CD4-positive, alpha-beta T cell treated with Interleukin-17A for 1 hour (primary cell): ENCODE measurements at places on chromosomes 12 and 14.
A peak's percentile ranks its signal among the peaks of the same experiment; 100 is the strongest.

GRCh38 chr12:97760601-97761000 is 298.0 kb downstream of the RMST start:
- DNase-seq, result no peak

- DNase-seq, result peak; percentile 16
Observed at GRCh38 chr12:55847603-55848291, 5.0 kb upstream of the MMP19 start.

DNA sequence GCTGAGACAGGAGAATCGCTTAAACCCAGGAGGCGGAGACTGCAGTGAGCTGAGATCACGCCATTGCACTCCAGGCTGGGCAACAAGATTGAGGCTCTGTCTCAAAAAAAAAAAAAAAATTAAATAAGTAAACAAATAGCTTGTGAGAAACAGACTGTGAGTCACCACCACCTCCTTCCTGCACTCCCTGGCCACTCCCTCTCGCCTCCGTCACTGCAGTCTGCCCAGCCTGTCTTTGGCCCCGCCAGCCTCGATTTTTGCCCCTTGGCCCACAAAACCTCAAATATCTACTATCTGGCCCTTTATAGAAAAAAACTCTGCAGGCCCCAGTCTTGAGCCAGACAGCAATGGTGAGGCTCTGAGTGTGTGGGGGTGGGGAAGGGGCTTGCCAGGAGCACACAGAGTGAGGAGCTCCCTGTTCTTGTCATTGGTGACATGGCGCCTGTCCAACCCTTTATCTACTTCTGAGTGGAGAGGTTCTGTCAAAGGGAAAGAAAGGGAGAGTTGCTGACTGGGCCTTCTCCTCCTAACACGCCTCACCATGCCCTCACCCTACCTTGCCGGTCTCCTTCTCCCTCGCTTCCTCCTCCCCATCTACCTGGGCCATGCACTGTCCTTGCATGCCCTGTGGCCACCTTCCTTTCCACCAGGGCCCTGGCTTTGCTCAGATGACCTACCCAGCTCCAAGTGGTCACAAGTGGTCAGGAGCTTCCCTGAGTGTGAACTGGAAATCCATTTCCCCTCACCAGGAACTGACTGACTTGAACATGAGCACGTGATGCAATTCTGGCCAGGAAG is 22.1 kb downstream of the LGMN start:
- DNase-seq, result peak; percentile 49

DNA sequence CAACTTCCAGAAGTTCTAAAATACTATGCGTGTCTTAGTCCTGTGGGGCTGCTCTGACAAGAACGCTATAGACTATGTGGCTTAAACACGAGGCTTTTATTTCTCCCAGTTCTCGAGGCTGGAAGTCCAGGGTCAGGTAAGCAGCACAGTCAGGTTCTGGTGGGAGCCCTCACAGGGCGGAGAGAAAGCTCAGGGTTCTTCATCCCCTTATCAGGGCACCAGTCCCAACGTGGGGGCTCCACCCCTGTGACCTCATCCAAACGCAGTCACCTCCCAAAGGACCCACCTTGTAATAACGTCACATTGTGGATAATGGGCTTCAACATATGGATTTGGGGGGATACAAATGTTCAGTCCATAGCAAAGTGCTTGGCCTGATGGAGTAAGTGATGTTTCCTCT is 37.1 kb upstream of the TC2N start:
- DNase-seq, result no peak

- no peak for DNase-seq
Observed at GRCh38 chr12:79689477-79690141, 1.2 kb downstream of the PAWR start.

DNA sequence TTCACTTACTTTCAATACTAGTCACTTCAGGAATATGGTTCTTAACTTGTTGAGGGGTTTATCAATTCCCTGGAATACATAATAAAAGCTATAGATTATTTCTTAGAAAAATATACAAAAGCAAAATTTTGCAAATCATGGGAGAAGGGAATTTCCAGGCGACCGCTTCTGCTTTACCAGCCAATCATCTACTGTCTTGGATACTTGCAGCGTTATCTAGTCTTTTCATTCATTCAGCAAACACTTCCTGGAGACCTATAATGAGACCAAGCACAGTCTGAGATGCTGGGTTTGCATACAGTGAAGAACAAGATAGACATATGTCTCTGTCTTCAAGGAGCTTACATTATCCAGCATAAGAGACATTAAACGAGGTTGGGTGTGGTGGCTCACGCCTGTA is 1.5 kb upstream of the MRPL42 start:
- DNase-seq, result no peak

- DNase-seq, result no peak
Observed at GRCh38 chr12:128245905-128246304, 21.1 kb upstream of the TMEM132C start.
